ENCODE measurements at places on chromosomes 5 and 9.

- DNase-seq = no peak
These were observed 18.4 kb downstream of the CXXC5 start for GRCh38 chr5:139666551-139666950.

GRCh38 chr9:96813607-96814006, 35.7 kb upstream of the ZNF510 start:
- no peak for DNase-seq

GRCh38 chr9:29348999-29349398, 1775.7 kb upstream of the C9orf72 start:
- no peak for DNase-seq

DNA sequence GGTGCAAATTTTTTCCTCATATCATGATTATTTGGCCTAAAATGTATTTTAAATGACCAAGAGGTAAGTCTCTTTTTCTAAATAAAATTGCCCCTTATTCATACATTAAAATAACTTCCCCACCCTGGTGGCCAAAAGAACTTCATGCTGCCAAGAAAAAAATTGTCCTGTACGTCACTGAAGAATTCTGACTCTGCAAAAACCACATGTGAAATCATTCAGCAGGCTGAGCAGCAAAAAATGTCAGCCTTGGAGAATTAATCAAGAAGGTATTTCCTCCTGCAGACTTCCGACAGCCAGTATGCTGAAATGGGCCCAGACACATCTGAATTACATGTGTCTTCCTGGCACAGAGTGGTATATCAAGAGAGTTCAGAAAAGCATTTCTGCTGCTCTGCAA, 94.6 kb upstream of the HMHB1 start:
- peak; percentile 67 for DNase-seq

GRCh38 chr9:9846557-9846956, 766.2 kb downstream of the PTPRD start:
- no peak for DNase-seq

- peak; percentile 27 for DNase-seq
These were observed 15.2 kb upstream of the LHX3 start for GRCh38 chr9:136220017-136220729.

Data from kidney tubule cell (primary cell).